ENCODE measurements at places on chromosomes 2 and 18.

DNA sequence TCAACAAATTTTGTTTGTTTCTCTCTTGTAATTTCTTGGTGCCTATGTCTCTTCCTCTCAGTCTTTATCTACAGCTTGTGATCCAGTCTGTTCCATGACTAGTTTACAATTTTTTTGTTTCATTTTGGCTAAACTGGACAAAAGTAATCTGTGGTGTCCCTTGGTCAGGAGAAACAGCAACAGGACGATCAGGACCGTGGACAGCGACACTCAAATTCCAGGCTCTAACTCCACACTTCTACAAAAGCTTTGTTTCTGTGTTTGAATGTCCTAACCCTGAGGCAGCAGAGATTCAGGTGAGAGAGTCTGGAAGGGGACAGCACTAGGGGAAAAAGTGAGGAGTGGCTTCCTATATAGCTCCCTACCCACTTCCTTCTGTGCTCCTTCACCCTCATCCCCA is 593.3 kb upstream of the FANCL start:
- DNase-seq = no peak

DNA sequence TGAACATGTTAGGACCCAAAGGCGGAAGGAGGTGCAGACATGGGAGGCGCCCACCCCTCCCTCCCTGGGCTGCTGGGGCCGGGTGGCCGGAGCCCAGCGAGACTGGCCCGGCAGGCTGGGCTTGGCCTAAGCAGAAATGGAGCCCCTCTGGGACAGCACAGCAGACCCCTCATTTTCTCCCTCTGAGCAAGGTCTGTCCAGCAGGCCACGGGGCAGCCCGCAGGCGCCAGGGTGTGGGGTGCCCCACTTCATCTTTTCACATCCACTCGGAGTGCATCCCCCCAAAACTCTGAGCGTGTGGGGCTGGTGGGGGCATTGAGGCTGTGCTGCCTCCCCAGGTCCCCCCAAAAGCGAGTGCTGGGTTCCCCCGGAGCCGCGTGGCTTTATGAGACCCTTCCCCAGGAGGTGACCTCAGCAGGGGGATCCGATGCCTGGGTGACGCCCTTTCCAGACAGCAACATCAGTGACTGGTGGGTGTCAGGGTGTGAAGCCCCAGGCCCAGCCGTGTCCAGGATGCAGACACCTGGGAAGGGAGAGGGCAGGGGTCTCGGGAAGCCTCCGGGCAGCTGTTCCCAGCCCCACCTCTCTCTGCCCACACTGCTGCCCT is 36.7 kb upstream of the GPC1 start:
- peak; percentile 80 for DNase-seq

- no peak for DNase-seq
These were observed 375.7 kb downstream of the EIPR1 start for GRCh38 chr2:3001615-3002560.

GRCh38 chr2:163417596-163418337 is 318.0 kb downstream of the FIGN start:
- DNase-seq = no peak

- no peak for DNase-seq
These were observed 562.1 kb downstream of the TMX3 start for GRCh38 chr18:68152770-68153169.

DNA sequence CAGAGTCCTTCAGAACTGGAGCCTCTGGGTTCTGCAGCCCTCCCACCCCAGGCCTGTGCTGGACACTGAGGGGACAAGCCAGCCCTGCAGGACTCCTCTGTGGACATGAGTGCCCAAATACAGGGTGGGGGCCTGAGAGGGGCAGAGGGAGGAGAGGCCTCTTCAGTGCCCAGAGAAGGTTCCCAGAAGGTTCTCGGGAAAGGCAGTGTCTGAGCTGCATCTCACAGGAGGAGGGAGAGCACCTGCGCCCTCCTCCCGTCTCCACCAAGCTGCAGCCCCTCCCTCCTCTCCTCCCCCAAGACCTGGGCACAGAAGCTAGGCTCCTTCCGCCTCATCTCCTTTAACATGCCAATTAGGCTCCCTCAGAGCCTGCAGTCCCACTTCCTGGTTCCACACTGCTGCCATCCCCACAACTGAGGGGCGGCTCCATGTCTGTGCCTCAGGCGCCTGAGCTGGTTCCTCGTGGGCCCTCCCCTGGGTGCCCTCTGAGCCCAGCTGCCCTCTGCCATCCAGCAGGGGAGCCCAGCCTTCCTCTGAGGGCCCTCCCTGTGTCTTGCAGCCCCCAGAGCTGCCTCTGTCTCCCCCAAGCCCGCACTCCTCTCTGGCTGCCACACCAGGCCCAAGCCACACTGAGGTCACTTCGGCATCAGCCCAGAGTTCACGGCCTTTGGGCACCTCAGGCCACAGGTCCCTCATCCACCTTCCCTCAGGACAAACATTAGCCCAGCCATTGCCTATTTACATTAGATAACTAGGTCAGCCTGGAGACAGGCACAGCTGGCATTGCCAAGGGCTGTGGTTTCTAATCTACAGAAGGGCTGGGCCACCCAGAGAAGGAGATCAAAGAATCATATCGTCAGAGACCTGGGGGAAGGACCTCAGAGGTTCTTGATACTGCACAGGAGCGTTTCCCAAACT is 28.9 kb downstream of the KCNK3 start:
- DNase-seq = no peak

DNA sequence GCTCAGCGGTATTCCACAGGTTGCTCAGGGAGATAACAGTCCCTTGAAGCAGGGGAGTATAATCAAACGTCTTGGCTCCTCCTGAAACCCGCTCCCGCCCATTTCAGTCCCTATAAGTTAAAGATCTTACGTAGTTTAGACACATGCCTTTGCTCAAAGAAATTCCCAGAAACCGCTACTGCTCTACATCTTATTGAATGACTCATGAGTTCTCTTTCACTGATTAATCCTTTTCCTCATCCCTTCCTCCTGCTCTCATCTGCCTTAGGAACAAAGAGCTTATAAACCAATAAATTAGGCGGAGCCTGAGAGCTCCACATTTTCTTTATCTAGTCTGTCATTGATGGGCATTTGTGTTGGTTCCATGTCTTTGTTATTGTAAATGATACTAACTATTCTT is 4.2 kb upstream of the SERPINB4 start:
- DNase-seq = no peak

- no peak for DNase-seq
These were observed 93.9 kb downstream of the CTIF start for GRCh38 chr18:48632676-48633257.

DNA sequence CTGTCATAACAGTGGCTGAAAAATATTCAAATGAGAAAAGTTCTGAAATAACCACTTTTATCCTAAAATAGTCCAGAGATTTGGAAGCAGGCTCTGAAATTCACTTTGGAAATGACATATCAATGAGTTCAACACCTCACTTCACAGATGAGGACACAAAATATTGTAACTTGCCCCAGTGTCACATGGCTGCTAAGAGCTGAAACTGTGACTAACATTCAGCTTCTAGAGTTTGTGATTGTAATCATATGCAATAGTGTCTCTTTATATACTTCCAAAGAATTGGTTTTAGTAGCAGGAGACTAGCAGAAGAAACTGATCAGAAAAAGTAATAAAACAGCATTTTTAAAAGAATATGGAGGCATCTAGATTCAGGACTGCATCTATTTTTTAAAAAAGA is 52.1 kb downstream of the SFT2D3 start:
- no peak for DNase-seq

- DNase-seq = no peak
These were observed 85.0 kb downstream of the USP40 start for GRCh38 chr2:233481368-233482142.

GRCh38 chr2:164943289-164943688 is 12.0 kb downstream of the SLC38A11 start:
- DNase-seq = no peak

DNA sequence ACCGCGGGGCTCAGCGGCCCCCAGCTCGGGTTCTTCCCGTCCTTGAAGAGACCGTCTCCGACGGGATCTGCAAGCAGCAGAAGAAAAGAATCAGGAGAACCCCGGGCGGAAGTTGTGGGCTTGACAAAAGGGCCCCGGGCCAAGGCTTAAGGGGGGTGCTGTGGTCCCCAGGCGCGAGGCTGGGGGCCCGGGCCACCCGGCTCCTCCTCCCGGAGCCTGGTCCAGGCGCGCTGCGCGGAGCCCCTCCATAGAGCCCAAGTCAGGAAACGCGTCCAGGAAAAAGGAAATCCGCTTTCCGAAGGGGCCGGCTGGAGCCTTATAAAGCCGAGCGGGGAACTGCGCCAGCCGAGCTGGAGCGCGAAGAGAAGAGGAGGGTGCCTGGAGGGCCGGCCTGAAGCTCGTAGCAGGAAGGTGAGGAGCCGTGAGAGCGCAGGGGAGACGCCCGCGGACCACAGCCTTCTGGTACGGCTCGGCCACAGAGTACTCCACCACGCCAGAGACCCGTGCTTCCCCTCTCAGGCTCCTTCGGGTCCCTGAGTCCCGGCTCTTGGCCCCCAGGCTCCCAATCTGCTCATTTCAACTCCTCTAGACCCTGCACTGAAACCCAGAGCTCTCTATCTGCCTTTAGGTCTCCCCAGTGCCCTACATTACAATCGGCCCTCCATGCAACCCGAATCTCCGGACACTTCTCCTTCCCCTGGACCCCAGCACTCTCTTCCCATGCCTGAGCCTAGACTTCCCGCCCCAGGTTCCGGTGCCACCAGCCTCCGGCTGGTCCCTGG is 554 bp downstream of the FEV start:
- DNase-seq = no peak

GRCh38 chr2:16324544-16324937 is 341.1 kb downstream of the CYRIA start:
- DNase-seq = no peak

DNA sequence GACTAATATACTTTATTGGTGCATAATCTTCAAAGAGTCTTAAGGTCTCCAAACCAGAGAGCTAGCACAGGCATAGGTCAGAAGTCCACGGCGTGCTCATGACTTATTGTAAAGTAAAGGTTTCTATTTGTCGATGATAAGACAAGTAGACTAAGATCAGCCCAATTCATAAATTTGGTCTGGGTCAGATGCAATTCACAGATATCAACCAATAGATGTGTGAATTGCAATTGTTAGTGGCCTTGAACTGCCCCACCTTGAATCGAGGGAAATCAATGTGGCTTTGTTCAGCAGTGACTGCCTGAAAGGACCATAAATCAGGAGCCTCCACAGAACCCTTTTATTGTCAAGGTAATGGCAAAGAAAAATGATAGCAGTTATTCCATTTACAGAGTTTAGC is 39.1 kb upstream of the CPS1 start:
- no peak for DNase-seq

DNA sequence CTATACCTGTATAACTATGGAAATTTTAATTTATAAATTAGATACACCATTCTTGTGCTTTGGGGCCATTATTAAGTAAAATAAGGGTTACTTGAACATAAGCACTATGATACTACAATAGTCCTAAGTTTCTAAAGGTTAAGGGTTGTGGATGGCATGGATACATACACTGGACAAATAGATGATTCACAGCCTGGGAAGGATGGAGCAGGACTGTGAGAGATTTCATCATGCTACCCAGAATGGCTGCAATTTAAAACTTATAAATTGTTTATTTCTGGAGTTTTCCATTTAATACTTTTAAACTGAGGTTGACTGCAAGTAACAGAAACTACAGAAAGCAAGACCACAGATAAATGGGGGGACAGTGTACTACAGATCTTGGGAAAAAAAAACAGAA is 295.8 kb upstream of the ZNF804A start:
- no peak for DNase-seq

- DNase-seq = no peak
These were observed 10.1 kb downstream of the COL4A4 start for GRCh38 chr2:227153758-227154486.

DNA sequence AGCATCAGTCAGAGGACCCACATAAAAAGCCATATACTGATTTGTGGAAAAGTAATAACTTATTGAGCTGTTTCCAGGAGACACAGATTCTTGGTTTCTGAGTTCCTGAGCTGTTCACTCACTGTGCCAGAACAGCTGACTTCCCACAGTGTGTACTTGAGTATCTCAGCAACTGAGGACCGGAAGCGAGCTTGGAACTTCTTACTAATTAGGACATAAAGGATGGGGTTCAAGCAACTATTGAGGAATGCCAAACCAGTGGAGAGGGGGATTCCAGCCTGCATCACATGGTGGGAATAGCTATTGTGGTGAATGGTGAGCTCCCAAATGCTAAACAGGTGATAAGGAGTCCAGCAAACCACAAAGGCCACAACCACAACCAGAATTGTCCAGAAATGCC is 16.4 kb downstream of the EEF1B2 start:
- no peak for DNase-seq

DNA sequence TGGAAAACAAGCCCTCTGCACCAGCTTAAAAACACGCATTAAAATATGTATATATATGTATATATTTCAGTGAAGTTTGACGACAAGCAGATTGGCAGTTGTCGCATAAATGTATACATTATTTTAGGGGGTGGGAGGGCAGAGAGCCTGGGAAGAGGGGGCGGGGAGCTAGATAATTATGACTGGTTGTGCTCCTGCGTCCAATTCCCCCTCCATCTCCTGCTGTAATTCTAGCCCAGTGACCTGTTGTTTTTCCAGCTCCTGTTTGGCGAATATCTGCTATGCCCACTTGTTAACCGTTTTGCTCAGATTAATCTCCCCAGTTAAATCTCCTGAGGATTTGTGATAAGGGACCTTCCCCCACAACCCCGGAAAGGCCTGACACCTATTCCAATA is 656 bp downstream of the UNC80 start:
- no peak for DNase-seq

DNA sequence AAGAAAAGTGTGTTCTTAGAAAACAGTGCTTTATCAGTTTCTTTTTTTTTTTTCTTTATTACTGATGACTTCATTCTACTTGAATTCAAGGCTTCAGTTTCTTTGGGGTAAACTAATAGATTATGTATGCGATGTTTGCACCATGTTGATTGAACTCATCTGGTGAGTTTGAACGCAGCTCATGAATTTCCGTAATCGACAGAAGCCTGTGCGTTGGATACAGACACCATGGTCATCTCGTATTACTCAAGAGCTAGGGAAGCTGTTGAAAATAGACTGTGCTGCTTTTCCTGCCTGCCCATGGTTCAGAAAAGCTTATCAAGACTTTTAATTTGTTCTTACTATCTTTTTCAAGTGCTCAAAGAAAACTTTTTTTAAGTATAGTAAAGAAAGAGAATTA is 185.5 kb upstream of the NRP2 start:
- no peak for DNase-seq

DNA sequence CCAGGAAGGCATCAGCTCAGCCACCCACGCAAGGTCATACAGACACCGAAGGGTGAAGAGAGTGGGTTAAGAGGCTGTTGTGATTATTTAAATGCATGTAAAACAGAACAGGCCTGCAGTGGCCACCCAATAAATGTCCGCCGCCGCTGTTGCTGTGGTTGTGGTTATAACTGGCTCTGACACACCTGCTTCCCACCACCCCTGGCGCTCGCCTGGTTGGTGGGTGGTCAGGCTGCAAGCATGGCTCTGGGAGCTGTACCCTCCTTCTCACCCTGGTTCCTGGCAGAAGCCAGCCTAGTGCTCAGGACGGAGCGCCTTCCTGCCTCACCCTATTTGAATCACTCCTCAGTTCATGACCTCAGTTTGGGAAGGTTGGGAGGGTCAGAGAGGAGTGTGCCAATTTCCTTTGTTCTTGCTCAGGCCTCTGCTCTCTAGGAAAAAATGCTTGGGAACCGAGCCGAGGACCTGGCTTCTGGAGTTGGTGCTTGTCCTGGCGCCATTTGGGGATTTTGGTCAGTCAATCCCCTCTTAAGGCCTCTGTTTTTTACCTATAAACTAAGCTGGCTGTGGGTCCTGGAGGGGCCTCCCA is 5.3 kb upstream of the CRYBA2 start:
- no peak for DNase-seq
